COR-L47 (cell line): ENCODE measurements at places on chromosomes 2 and 18.

GRCh38 chr18:34121200-34121721 is 103.5 kb downstream of the NOL4 start:
- DNase-seq, result no peak

GRCh38 chr2:170191166-170191866 is 13.4 kb downstream of the MYO3B start:
- DNase-seq, result no peak

- DNase-seq, result peak; percentile 67
Measured at GRCh38 chr18:9722691-9723090, 14.6 kb downstream of the RAB31 start.

DNA sequence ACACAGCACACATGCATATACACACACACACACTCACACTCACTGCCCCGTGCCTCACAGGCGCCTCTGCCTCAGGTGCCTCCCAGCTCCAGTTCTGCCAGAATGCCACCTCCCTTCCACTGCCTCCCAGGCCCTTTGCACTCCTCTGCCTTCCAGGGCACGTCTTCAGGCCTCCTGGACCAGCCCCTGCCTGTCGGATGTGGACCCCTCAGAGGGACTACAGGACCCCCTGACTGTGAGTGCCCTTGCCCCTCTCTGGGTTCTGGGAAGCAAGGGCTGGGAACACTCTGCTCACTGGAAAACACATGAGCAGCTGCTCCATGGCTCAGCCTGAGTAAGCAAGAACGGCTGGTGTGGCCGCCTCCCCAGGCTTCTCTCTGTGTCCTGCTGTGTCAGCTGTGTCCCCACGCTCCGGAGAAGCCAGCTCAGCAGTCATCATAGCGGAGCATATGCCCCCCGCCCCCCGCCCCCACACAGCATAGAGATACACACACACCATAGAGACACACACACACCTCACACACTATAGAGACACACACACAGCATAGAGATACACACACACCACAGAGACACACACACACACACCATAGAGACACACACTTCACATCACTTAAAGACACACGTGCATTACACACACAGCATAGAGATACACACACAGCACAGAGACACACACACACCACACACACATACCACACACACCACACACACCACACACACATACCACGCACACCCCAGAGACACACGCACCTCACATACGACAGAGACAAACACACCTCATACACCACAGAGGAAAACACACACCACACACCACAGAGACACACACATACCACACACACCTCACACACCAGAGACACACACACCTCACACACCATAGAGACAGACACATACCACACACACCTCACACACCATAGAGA is 271.3 kb downstream of the CYRIA start:
- no peak for DNase-seq

DNA sequence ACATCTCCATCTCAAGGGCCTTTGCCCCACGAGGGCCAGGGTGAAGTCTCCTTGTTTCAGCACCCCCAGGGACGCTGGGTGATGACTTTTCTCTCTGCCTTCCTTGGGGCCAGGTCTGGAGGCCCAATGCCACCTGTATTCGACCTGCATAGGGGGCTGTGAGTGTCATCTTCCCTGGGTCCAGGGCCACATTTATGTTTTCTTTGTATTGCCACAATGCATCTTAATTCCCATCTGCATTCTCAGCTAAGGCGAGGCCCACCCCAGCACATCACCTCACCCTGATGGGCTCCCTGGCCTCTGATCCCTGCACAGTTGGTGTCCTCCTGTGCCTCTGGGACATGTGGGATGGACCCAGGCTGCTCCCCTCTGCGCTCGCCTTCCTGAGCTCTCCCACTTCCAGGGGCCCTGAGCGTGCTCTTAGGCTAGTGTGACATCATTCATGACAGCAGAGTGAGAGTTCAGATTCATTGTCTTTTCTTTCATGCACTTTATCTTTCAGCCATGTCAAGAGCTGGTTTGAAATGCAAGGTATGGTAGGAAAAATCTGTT is 122.0 kb upstream of the COPS8 start:
- DNase-seq, result no peak

- DNase-seq, result peak; percentile 44
Measured at GRCh38 chr18:7038330-7038851, 79.2 kb downstream of the LAMA1 start.

DNA sequence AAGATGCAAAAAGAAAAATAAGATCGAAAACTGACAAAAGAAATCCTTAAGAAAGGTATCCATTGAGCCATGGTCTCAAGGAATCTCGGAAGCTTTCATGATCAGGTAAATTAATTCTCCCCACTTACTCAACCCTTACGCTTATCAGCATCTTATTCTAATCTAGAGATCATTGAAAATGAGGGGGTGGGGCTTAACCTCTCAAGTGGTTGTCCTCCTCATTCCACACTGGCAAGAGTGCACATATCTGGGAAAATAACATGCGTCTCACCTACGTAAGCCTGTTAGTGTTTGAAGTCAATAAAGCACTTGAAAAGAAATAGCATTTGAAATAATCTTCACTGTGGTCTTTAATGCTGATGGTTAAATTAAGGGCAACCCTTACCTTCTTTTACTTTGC is 82.5 kb upstream of the NEUROD1 start:
- no peak for DNase-seq

GRCh38 chr18:3499501-3499900 is 49.5 kb downstream of the TGIF1 start:
- peak; percentile 36 for DNase-seq

DNA sequence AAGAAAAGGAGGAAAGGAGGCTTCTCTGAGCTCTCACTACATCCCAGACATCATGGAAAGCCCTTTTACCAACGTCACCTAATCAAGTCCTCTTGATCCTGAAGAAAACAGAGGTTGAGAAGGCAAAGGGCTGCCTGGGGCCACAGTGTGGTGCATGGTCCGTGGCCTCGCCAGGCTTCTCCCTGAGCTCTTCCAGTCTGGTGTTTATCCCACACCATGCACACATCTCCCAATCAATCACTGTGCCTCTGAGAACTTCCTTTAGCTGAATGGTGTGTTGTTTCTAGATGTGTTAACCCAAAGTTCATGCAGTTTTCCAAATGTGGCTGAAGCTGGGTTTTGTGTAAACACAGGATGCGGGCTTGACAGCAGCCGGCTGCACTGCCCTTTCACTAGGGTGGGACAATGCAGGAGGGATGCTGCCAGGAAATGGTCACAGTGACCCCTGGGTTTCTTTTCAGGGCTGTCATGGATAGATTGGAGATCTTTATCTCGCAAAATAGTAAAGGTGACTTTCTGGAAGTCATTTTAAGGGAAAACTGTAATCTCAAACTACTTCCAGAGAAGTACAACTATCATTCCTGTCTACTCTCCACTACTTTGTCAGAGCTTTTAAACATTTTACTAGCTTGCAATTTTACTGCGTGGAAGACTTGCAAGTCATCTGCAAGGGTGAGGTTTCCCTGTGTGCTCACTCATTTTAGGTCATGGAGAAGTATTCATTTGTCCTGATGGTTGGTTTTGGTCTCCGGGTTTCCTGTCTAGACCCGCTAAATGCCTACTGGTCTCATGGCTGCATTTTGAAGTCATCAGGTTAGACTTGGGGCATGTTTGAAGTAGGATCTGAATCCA is 54.6 kb downstream of the IL1R2 start:
- DNase-seq, result no peak

- peak; percentile 62 for DNase-seq
Measured at GRCh38 chr2:174342686-174343342, 8.1 kb downstream of the SP9 start.
